Kidney tubule cell (primary cell): ENCODE measurements at places on chromosomes 5 and 9.

DNA sequence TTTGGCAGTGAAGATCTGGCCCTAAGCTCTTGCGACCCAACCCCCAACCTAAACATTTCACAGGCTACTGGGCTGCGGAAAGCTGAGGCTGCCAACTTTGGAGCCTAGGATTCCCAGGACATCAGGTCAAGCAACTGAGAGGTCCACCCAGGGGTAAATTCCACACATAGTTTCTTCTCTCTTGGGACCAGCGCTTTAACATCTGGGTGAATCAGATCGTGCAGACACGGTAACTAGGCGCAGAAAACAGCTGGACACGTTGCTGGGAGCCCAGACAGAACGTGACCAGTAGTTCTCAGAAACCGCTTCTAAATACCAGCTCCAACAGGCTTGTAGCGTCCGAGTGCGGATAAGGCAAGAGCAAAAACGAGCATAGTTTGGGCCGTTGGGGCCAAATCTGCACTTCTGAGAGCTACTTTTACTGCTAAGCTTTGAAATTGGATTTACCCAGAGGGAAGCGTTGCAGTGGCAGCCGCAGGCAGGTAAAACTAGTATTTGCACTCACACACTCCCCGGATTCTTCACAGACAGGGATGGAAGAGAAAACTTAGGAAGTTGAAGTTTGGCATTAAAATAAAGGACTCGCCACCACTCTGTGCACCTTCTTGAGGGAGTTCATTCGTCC is 11.8 kb downstream of the ITGA1 start:
- peak; percentile 94 for DNase-seq

GRCh38 chr9:104774132-104774531 is 10.2 kb downstream of the NIPSNAP3B start:
- no peak for DNase-seq

GRCh38 chr5:33557605-33558004 is 116.8 kb downstream of the TARS1 start:
- DNase-seq, result no peak

GRCh38 chr9:69371001-69371400 is 46.0 kb downstream of the ENTREP1 start:
- no peak for DNase-seq

DNA sequence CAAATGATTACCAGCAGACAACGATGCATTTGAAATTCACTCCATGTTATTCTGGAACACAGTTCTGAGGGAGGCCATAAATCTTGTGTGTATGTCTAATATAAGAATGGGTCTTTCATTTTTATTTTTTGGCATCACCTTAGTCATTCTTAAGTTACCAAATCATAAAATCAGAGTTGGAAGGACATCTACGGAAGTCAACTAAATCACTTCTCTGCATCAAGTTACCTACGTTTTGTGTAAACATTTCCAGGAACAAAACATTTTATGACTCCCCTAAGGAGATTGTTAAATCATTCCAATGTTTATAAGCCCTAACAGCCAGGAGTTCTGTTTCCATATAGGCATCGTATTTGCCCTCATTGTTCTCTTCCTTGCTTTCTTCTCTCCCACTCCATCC is 378.2 kb downstream of the FAM170A start:
- DNase-seq, result no peak
